ENCODE measurements at places on chromosomes 12 and 14.

GRCh38 chr12:117148642-117149041 is 41.6 kb downstream of the FBXO21 start:
- no peak for DNase-seq

DNA sequence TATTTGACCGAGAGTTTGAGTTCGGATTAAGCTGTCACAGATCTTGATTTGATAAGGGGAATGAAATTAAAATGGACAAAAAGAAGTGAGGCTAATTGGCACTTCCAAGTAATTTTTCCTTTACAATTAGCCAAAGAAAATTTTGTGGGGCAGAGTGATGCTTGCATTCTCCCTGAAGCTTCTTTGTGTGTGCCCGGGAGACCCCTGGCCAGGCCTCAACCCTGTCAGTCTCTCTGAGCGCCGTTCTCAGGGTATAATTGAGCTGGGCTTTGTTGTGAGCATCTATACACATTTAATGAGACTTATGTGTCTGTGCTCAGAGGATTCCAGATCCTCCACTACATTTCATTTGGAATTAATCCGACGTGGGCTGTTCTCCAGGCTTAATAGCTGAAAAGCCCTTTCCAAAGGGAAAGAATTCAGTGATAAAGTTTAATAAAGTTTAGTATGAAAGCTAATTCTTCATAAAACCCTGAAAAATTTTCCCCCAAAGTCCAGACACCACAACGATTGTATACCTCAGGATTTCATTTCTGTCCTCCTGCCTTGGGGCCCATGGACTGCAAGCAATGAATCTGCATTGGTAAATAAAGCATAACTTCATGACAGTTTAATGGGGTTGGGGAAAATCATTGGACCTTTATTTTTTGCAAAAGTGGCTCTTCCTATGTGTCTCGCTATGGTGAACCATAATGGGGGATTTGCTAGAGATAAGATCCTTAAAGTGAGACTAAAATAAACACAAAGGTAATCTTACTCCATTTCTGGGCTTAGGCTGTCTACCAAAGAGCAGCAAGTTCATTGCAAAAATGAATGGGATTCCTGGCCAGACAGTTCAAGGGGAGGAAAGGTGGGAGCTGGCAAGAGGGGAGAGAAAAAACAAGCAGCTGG is 292.6 kb downstream of the C12orf75 start:
- DNase-seq = no peak

GRCh38 chr12:126156806-126157574 is 1091.8 kb downstream of the AACS start:
- no peak for DNase-seq

GRCh38 chr14:53951627-53952303 is 4.9 kb downstream of the BMP4 start:
- peak; percentile 51 for DNase-seq

- DNase-seq = no peak
These were observed 6.1 kb downstream of the TM7SF3 start for GRCh38 chr12:27008081-27008480.

- no peak for DNase-seq
These were observed 21.6 kb downstream of the FERMT2 start for GRCh38 chr14:52929192-52929807.

- DNase-seq = peak; percentile 34
These were observed 130.3 kb downstream of the NDUFA12 start for GRCh38 chr12:94872971-94873733.

All from NCI-H524 (cell line).